ENCODE measurements at places on chromosomes 7 and 10.

GRCh38 chr10:21602313-21602712 lies 68.3 kb downstream of the MLLT10 start:
- no peak for DNase-seq

GRCh38 chr7:134029743-134030142 lies 97.4 kb upstream of the LRGUK start:
- DNase-seq, result no peak

DNA sequence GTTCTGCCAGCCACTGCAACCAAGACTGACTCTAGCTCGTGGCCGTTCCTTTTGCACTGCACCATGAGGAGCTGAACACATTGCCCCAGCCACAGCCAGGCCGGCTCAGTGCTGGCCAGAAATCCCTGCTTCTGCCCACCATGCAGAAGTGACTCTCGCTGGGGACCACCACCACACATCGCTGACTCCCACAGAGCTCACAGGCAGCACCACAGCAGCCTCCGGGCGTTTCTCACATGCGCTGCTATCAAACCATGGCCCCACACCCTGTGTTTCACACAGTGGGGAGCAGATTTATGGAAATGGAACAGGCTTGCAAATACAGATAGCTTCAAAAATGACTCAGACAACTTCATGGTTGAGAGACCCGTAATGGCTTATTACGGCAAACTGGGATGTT lies 15.4 kb upstream of the SDK1 start:
- no peak for DNase-seq

- no peak for DNase-seq
These were observed 8.6 kb downstream of the CRYGN start for GRCh38 chr7:151431281-151431767.

DNA sequence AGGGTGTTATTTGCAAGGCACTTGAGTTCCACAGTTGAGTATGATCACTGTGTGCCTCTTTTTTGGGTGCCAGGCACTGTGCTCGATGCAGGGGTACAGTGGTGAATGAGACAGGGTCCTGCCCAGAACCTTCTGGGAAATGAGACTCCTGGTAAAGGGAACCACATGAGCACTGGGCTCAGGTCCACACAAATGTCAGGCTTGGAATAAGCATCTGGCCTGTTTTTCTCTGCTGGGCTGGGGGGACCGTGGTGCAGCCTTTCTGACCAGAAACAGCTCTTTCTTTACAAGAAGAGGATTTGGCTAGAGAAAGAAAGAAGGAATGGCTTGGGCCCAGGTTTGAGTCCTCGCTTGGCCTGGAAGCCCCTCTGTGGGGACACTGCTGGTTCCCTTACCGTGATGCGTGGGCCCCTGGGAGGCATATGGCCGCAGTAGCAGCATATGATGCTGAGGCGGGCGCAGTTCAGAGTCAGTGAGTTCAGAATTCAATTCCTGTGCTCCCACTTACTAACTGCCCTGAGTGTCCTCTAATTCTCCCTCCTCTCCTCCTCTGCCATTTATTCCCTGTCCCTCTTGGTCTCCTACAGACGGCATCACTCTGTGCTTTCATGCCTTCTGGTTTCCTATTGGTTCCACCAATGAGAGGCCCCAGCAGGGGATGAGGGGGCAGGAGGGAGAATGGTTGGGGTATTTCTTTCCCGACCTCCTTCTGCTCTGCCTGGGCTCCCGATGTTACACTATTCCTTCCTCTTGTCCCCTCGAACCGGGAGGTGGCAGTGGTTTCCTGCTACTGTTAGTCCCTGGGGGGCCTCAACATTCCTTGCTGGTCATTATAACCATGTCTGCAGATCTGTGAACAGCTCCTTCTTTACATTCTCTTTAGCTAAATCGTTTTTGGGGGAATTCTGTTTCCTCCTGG lies 9.6 kb upstream of the KCP start:
- DNase-seq, result peak; percentile 41

DNA sequence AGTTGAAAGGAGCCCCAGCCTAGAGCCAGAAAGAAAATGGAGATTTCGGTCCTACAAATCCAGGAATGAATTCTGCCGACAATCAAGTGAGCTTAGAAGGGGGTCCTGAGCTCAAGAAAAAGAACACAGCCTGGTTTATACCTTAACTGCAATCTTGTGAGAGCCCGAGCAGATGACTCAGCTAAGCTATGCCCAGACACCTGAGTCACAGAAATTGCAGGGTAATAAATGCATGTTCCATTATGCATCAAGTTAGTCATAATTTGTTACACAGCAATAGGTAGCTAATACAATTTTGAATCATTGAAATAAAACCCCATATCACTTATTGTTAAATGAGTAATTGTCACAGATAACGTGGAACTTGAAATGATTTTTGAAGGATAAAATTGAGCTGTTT lies 111.8 kb upstream of the FOXP2 start:
- DNase-seq, result no peak
